Activated T-helper 17 cell treated with anti-CD3 and anti-CD28 coated beads, Interleukin-2, amount 50 U/mL, for 72 hours (primary cell): ENCODE measurements at places on chromosomes 11 and 22.
A peak's percentile ranks its signal among the peaks of the same experiment; 100 is the strongest.

GRCh38 chr22:17370026-17370765 lies 936 bp downstream of the CECR2 start:
- no peak for ATAC-seq

DNA sequence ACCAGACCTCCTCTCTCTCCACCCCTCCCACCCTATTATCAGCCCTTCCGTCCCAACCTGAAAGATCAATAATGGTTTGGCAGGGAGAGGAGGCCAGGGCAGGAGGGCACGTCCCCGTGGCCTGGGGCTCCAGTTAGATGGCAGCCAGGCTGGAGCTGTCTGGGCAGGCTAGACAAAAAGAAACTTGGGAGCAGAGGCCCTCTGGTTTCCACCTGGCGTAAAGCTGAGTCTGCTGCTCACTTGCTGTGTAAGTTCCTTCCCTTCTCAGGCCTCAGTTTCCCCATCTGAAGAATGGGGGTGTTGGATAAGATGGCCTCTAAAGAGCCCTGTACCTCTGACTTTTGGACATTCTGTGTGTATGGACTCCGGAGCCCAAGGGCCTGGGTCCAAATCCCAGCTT lies 3.8 kb upstream of the RHOD start:
- ATAC-seq, result no peak

DNA sequence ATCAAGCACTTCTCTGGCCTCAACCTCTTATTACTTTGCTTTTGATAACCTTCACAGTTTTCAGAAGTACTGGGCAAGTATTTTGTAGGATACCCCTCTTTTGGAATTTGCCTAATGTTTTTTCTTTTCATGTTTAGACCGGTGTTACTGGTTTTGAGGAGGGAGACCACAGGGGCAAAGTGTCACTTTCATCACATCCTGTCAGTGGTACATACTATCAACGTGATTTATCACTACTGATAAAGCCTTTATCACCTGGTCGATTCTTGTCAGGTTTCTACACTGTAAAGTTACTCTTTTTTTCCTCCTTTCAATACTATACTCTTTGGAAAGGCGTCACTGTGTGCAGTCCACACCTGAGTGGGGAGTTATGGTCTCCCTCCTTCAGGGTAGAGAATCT lies 26.7 kb downstream of the QSER1 start:
- no peak for ATAC-seq

- ATAC-seq, result no peak
Observed at GRCh38 chr11:111352935-111353710, 26.0 kb downstream of the POU2AF1 start.

DNA sequence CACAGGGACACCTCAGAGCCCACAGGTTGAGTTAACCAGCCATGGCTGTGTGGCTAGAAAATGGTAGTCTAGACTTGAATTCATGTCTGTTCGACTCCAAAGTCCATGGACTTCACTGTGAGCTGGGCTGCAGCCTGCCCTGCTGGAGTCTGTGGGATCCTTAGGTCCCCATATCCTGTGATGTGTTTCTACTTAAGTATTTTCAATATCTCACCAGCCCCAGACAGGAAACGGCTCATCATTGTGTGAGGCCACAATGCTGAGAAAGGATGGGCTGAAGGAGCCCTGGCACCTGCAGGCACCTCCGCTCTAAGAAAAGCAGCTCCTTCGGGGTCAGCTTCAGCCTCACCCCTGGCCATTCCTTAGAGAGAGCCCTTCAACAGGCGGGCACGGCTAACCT lies 93.1 kb downstream of the NAT10 start:
- peak; percentile 43 for ATAC-seq

DNA sequence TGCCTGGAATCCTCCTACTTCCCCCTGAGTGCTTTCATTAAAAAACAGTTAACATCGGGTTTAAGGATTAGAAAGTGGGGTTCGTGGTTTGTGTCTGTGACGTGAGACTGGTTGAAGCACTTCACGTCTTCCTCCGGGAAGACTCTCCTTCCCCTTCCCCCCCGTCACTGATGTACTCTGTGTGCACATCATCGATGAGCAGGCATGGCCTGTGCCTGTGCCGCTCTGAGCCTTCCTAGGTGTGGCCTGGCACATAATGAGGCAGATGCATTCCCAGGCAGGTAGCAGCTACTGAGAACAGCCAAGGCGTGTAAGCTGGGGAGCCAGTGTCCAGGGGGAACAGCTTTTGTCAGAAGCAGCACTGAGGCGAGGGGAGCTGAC lies 93.8 kb downstream of the BCR start:
- ATAC-seq, result no peak

DNA sequence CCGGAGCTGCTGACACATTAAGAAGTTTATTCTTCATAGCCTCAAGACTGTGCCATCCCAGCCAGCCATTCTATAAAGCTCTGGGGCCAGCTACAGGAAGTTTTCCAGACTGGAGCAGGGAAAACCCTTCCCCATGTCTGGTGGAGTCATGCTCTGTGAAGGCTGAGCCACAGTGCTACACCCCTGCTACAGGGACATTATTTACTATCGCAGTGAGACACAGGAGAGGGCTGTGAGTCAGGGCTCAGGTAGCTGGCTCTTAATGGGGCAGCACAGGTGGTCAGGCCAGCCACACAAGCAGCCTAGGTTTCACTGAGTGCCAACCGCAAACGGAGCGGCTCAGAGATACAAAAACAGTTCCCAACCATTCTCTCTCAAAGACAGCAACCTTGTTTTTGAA lies 12.1 kb downstream of the HPS4 start:
- no peak for ATAC-seq

DNA sequence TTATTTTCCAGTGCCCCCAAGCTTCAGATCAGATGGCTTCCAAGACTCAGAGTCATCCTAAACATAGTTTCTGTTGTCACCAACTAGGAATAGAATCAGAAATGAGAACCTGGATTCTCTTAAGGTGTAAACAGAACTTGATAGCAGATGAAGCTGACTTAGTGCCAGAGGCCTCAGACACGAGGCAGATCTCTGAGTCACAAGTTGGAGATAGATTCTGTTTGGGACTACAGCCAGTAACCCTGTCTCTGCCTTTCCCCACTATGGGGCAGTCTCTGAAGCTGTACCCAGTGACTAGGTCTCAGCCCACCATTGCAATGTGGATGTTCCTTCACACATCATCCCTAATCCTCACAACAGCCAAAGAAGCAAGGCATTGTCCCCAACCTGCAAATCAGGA lies 25.4 kb downstream of the NEU3 start:
- ATAC-seq, result no peak

- ATAC-seq, result peak; percentile 94
Observed at GRCh38 chr22:20020533-20021195, at the start of gene TANGO2. Gene TANGO2, plus strand, starts transcription at chr22:20021110. Its CDS starts 15,689 bp downstream, at chr22:20036799.
